Suprapubic skin (tissue), 4 donors: ENCODE measurements at places on chromosomes 5 and 9.

- DNase-seq = no peak
Observed at GRCh38 chr5:79032031-79032695, 37.3 kb downstream of the DMGDH start.

DNA sequence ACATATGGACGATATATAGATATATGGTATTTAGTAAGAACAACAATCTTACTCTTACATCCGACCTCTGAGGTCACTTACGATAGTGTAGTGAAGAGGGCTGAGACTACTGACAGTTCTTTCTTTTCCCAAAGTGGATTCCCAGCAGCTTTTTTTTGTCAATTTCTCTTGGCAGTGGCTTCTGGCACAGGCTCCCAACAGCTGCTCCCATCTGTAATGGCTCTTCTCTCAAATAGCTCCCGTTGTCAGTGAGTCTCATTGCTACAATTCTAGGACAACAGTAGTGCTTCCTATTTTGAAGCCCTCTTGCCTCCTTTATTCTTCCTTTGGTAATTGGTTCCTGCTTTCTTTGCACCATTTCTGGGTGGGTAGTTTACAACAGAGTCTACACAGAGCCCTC, 68.4 kb downstream of the SLC25A46 start:
- no peak for DNase-seq

DNA sequence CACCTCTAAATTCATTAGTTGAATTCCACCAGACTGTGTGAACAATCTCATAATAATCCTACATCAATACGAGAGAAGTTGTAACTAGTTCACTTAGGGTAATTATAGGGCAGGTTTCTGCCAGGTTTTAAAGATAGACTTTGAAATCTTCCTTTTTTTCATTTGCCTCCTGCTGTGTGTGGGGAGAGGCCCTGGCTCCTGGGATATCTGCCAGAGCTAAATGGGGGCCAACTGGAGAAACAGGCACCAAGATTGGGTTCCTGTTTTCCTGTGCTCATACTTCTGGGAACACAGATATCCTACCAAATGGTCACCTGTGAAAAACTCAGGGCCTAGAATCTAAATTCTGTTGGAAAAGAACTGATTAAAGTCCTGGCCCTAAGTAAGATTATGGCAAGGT, 42.3 kb downstream of the SH3RF2 start:
- DNase-seq = no peak

GRCh38 chr5:103010168-103010567, 109.8 kb downstream of the GIN1 start:
- DNase-seq = no peak

DNA sequence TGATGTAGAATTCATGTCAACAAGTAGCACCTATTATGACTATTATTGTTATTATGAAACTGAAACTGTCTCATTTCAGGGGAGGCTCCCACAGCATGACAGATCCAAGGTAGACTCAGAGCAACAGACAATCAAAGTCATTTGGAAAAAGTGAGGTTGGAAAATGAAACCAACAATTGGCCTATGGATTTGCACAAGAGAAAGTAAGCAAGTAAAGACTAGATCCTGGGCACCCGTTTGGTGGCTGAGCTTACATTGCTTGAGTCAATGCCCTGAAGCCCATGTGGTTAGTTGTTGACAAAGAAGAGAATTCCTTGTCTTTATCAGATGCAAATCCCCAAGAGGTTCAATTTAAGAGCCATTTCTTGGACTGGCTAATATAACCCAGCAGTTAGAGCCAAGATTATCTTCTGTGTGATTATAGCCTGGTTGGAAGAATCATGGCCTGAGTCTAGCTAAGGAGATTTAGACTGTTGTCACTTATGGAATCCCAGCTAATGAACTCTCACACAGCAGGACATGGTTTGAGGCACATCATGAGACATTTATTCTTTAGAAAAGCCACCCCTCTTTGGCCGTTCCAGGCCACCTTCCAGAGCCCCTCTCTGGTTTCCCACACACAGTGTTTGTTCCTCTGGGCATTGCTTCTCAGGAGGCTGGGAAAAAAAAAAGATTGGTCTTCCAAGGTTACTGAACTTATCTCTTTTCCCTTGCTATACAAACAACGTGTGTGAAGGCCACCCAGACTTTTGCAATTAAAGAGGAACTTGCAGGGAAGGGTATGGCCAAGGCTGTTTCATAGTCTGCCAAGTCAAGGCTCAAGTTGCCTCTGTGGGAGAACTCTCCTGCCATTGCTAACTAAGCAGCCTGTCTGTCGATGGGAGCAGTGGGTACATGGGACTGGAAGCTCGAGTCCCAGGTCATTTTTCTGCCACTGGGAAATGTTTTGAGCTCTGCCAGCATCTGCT, 399.5 kb downstream of the ENC1 start:
- DNase-seq = no peak
